ENCODE measurements at places on chromosomes 7 and 10.

DNA sequence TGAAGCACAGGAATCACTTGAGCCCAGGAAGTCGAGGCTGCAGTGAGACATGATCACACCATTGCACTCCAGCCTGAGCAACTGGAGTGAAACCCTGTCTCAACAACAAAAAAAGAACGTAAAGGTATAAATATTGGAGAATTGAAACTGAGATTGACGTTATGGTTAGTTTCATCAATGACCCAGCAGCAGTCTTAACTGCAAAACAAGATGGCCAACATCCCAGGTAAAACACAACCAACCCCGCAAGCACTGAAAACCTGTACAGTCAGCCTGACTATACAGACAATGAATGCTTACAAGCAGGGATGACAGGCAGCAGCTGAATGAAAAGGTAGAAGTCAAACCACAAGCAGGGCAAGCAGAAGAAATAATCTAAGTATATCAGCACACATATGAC is 34.7 kb downstream of the WAPL start:
- DNase-seq = no peak

DNA sequence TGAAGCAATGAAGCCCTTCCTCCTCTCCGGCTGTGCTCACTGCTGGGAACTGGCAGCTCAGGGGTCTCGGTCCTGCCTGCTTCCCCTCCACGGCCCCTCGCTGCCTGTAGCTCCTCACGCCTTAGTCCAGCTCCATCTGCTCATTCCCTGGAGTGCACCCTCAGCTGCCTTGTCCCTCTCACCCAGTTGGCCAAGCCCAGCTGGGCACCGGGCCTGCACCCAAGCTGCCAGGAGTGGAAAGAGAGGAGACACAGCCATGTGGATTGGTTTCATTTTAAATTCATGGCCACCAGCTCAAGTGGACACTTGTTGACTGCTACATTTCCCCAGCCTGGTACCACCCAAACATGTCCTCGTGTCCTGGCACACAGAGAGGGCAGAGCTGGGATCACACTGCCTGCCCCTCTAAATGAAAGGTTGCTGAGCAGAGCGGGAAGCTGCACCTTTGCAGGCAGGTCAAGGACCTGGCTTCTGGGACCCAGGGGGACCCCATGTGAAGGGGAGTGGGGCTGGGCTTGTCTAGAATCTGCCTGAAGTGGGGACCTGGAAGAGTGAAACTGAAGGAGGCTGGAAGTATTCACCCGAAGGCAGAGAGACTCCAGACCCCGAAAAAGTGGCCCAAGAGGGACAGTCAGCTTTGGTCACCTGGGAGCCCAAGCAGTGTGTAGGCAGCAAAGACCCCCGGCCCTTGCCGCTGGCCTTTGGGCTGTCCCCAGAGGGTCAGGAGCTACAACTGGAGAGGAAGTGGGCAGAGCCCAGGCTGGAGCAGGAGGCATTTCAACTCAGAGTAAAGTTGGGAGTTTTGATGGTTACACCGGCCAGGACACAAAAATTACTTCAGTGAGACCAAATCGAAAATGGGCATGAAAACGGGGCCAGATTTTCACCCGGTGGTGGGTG is 15.0 kb upstream of the BNIP3 start:
- DNase-seq = no peak

GRCh38 chr7:47741984-47742383 is 160.1 kb upstream of the TNS3 start:
- no peak for DNase-seq

- no peak for DNase-seq
These were observed 28.6 kb upstream of the ZEB1 start for GRCh38 chr10:31290386-31290785.

DNA sequence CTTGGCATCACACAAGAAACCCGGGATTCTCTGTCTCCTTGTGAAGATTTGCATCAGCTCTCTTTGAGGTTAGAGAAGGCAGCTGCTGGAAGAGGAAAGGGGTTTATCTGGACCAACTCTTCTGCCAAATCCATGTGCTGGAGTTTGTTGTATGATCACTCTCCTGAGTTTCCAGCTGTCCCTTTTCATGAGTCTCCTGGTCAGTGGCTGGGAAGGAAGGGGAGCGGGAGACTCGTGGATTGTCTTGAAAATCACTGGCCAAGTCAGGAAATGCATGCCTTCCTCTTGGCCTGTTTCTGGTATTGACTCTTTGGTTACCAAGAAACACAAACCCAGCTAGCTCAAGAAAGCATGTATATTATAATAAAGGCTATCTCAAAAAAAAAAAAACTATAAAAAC is 38.8 kb downstream of the TACR2 start:
- DNase-seq = no peak

- DNase-seq = no peak
These were observed 69.4 kb downstream of the SAMD9 start for GRCh38 chr7:93048136-93048930.

- no peak for DNase-seq
These were observed 31.1 kb upstream of the RHBDD2 start for GRCh38 chr7:75847707-75848106.

GRCh38 chr7:139990571-139991268 is 72.0 kb downstream of the PARP12 start:
- no peak for DNase-seq
